CD14-positive monocyte (primary cell): ENCODE measurements at places on chromosomes 7 and 10. TPM values are rescaled to one million over a fixed set of nuclear protein-coding genes. Genes with fewer than 3 reads are reported as not detected.

DNA sequence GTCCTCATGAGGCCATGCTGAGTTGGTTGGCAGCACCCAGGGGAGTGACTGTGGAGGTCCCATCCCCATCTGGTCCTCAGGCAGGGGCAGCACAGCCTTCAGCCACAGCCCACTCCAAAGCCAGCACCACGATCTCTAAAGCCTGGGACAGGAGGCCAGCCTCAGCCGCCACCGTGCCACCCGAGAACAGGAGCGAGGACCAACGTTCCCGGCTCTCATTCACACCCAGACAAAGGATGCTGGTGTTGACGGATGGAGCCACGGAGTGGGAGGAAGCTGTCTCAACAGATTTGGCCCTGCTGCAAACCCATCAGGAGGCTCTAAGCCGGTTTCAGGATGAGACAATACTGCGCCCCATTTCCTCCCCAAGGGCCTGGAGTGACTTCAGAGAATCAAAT lies 42.7 kb upstream of the PPP2R2D start:
- no peak for DNase-seq

CUBN gene
- polyA plus RNA-seq, result not detected

- DNase-seq, result no peak
Observed at GRCh38 chr10:63588436-63589167, 67.4 kb downstream of the REEP3 start.

- DNase-seq, result no peak
Observed at GRCh38 chr10:98340261-98340939, 72.4 kb upstream of the LOXL4 start.

SORCS1 gene
- polyA plus RNA-seq, result not detected in 2 replicates

DNA sequence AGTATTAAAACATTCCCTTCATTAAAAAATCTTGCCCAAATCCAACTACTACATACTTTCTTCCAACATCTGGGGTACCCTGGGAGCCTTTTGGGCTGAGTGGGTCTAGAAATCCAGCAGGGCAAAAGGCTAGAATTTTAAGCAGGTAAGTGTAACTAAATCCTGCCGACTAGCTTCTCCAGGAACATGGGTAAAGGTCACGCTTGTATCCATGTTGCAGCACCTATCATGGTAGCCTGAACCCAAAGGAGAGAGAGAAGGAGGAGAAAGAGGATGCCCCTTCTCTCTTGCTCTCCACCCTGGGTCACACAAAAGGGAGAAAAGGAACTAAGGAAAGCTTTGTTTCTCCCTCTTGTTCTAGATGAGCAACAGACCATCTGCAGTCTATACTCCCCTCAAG lies 53.3 kb downstream of the ZNF680 start:
- DNase-seq, result no peak
